ENCODE measurements at places on chromosomes 13 and 19.

DNA sequence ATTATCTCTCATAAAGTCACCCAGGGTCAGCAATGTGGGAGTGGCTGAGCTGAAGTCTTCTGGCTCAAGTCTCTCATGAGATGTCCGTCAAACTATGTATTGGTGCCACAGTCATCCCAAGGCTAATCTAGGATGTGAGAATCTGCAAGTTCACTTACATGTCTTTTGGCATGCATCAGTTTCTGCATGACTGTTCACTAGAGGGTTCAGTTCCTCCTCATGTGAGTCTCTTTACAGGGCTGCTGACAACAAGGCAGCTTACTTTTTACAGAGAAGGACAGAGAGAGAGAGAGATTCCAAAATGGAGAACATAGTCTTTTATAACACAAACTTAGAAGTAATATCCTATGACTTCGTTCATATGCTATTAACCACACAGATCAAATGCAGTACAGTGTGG, 328.8 kb upstream of the SLITRK1 start:
- DNase-seq, result no peak

- no peak for DNase-seq
These were observed 907 bp downstream of the ZNF569 start for GRCh38 chr19:37466277-37466797.

GRCh38 chr13:44406617-44407016, 33.0 kb downstream of the SERP2 start:
- DNase-seq, result no peak

DNA sequence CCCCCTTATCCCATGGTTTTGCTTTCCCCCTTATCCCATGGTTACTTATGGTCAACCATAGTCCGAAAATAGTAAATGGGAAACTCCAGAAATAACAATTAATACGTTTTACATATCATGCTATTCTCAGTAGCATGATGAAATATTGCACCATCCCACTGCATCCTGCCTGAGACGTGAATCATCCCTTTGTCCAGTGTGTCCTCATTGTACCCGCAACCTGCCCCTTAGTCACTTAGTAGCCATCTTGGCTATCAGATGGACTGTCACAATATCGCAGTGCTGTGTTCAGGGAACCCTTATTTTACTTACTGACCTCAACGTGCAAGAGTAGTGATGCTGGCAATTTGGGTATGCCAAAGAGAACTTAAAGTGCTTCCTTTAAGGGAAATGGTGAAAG, 10.5 kb upstream of the NBEA start:
- DNase-seq, result no peak

GRCh38 chr13:39951301-39951700, 295.8 kb downstream of the COG6 start:
- DNase-seq, result no peak

GRCh38 chr19:45502111-45502510, 3.9 kb downstream of the PPM1N start:
- DNase-seq, result no peak

DNA sequence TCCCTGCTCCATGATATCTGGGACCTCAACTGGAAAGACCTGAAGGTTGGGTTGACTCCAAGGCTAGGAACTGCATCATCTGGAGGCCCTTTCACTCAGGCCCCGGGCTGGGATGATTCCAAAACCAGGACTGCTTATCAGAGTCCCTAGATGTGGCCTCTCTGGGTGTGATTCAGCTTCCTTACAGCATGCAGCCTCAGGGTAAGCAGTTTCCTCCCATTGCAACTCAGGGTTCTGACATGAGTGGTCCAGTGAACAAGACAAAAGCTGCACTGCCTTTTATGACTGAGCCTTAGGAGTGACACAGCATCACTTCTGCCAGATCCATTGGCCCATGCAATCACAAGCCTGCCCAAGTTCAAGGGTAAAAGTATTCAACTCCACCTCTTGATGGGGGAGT, 502.8 kb downstream of the COG6 start:
- DNase-seq, result no peak

- DNase-seq, result peak; percentile 67
These were observed 17.5 kb upstream of the MEIS3 start for GRCh38 chr19:47436712-47437401.

- no peak for DNase-seq
These were observed 37.4 kb upstream of the EHD2 start for GRCh38 chr19:47675859-47676258.

- no peak for DNase-seq
These were observed 40.5 kb upstream of the GAS6 start for GRCh38 chr13:113904411-113904810.

- no peak for DNase-seq
These were observed 43.0 kb upstream of the UBL3 start for GRCh38 chr13:29893438-29893837.

DNA sequence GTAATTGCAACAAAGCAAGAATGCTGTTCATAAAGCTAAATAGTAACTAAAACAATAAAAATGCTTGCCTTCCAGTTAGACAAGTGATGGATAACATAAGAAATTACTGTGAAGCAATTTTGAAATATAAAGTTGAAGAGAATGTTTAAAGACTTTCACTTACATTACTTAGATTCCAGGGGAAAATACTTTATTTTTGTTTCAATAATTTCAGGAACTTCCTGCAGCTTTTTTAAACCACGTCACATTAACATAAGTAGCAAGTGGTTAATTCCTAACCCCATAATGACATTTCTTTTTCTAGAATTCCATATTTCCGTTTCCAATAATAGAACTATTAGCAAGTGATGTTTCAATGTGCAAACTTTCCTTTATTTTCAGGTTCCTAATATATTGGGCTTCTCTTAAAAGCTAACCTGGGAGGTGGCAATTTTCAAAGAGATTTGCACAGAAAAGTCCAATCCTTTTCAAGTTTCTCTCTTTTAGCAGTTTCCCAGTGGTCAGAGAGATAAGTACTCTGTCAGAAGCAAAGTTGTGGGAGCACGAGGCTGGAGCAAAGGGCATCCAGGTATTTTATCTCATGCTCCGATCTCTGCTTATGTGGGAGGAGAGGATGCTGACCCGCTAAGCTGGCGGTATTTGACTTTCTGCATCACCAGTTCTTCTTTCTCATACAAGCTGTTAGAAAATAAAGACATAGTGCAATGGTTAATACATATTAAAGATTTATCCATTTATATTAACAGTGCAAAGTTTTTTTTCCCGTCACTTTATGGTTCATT, 1025.3 kb downstream of the EFNB2 start:
- no peak for DNase-seq

- no peak for DNase-seq
These were observed 166.4 kb downstream of the EFNB2 start for GRCh38 chr13:106369091-106369490.

DNA sequence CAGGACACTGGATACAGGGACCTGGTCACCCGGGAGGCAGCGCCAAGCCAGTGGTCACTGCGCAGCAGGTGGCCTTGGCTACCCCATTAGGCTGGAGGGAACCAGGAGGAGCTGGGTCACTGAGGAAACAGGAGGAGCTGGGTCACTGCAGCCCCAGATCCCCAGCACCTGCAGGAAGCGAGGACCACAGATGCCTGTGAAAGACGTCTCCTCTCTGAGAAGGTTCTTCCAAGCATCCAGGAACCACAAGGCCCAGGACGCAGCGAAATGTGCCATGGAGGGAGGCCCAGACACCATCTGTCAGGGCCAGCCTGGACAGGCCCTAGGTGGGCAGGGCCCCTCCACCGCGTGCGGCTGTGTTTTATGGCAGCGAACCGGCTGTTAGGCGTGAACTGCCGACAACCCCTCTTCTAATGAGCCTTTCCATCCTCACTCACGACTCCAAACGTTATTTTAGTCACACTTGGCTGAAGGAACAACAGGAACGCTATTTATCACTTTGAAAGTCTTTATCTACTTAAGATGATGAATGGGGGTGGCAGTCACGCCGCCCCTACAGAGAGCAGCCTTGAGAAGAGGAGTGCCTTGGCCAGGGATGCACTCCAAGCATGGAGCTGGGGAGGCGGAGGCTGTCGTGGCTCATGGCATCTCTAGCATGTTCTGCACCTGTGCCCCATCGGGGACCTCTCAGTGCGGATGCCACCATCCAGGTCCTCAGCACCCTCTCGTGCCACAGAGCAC, 53.3 kb downstream of the CEBPG start:
- DNase-seq, result no peak

DNA sequence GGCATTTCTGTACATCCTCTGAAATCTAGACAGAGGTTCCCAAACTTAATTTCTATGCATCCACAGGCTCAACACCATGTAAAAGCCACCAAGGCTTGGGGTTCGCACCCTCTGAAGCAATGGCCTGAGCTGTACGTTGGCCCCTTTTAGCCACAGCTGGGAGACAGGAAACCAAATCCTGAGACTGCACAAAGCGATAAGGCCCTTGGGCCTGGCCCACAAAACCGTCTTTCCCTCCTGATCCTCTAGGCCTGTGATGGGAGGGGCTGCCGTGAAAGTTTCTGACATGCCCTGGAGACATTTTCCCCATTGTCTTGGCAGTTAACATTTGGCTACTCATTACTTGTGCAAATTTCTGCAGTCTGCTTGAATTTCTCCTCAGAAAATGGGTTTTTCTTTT, 766.4 kb downstream of the GPC5 start:
- DNase-seq, result no peak

- no peak for DNase-seq
These were observed 331.3 kb downstream of the NDFIP2 start for GRCh38 chr13:79812070-79812850.

- DNase-seq, result no peak
These were observed 25.7 kb upstream of the LMO7 start for GRCh38 chr13:75610466-75610865.

Measured in activated CD4-positive, alpha-beta T cell treated with anti-CD3 and anti-CD28 coated beads, Interleukin-2, amount 50 U/mL, for 24 hours (primary cell).